Fibroblast of upper back skin (primary cell): ENCODE measurements at places on chromosomes 7 and 10.

DNA sequence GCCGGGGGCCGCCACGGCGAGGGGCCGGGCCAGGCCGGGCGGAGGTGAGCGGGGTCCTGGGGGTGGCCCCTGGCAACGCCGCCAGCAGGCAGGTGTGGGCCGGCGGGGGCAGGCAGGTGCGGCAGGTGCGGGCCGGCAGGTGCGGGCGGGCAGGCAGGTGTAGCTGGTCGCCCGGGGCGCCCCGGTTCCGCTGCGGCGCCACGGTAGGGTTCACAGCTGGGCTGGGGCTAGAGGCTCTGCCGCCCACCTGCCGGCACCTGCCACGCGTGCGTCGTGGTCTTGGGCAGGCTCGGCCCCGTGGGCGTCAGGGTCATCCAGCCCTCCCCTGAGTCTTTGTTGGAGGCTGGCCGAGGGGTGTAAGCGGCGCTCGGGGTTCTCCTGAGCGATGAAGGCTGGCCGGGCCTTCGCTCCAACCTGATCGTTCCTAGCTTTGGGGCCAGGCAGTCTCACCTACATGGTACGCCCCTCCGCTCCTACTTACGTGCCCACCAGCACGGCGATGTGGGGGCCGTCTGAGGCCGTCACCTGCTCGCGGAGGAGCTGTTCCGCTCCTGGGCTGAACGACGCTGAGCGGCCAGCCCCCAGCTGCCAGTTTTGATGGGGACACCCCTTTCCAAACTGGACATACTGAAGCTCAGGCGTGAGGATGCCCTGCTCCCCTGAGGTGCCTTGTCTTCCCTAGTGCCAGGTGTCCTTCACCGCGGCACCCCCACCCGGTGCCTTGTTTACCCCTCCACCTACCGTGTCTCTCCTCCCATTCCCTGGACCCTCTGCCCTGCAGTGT is 493 bp downstream of the ZMIZ2 start:
- no peak for DNase-seq

GRCh38 chr7:99379043-99379577 is 4.6 kb downstream of the ARPC1B start:
- DNase-seq, result peak; percentile 76

- no peak for DNase-seq
Observed at GRCh38 chr7:149831741-149832219, 6.4 kb upstream of the ZNF862 start.

DNA sequence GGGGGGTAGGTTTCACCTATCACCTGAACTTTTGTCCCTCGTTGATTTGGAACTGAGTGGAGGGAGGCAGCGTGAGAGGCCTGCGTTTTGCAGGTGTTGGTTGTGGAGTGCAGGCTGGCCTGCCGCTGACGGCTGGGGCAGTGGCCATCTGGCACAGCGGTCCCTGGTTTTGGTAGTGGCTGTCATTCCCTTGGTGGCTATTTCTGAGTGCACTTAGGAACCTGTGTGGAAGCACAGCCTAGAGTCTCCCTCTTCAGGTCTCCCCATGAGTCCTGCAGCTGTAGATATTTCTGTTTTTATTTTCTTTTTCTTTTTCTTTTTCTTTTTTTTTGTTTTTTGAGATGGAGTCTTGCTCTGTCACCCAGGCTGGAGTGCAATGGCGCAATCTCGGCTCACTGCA is 129.2 kb downstream of the CUL2 start:
- no peak for DNase-seq

DNA sequence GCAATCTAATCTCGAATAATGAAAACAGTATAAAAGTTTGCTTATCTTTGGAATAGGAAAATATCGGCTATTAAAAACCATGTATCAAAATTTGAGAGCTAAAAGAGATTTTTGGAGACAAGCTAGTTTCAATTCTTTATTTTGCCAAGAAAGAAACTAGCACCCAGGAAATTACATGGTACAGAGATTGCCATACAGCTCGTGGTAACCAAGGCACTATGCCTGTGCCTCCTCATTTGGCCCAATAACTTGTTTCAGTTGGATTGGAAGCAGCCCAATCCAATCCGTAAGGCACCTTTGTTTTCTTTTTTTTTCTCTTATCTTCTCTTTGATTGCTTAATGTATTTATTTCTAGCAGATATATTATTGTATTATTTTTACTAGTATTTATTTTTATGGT is 55.0 kb downstream of the GNAI1 start:
- DNase-seq, result no peak

DNA sequence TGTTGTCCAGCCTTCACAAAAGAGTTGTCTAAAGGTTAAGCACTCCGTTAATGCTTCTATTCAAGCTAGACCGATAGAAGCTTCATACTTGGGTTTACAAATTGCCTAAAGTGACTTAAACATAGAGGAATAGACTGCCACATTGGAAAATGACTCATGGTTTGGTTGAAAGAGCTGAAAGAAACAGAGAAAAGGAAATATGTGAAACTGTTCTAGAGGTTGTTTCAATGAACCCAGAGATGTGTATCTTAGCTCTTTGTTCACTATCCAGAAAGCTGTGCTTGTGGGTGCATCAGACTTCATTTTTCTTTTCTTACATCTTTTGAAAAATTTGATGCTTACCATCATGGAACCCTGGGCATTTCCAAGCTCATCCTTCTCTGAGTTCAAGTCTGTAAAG is 736.2 kb downstream of the INHBA start:
- no peak for DNase-seq

GRCh38 chr10:102631525-102632393 is 12.5 kb upstream of the TRIM8 start:
- no peak for DNase-seq

- DNase-seq, result peak; percentile 16
Observed at GRCh38 chr10:17683541-17683940, 39.6 kb downstream of the STAM start.

DNA sequence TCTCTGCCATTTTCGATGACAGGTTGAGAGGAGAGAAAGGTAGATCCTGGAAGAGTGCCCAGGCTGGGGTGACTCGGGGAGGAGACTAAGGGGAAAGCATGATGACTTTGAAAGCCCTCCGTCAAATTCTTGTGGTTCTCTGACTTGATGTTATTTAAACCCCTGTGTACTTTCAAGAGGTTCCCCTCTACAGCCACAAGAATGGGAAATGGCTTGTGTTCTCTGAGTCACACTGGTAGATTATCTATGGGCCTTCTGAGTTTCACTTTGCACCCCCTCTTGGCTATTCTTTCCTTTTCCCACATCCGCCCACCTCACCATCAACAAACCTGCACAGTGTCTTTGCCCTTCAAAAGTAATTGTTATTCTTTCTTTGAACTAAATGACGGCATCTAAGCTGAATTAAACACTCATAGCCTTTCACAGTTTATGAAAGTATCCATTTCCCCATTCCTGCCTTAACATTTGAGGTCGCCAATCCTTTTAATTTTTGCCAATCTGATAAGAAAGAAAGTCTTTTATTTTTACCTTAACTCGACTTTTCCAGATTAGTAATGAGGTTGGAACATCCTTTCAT is 24.1 kb downstream of the PRF1 start:
- peak; percentile 82 for DNase-seq

GRCh38 chr7:116100626-116101025 is 70.1 kb upstream of the TFEC start:
- no peak for DNase-seq

- DNase-seq, result no peak
Observed at GRCh38 chr10:30806850-30807249, 177.3 kb upstream of the LYZL2 start.

DNA sequence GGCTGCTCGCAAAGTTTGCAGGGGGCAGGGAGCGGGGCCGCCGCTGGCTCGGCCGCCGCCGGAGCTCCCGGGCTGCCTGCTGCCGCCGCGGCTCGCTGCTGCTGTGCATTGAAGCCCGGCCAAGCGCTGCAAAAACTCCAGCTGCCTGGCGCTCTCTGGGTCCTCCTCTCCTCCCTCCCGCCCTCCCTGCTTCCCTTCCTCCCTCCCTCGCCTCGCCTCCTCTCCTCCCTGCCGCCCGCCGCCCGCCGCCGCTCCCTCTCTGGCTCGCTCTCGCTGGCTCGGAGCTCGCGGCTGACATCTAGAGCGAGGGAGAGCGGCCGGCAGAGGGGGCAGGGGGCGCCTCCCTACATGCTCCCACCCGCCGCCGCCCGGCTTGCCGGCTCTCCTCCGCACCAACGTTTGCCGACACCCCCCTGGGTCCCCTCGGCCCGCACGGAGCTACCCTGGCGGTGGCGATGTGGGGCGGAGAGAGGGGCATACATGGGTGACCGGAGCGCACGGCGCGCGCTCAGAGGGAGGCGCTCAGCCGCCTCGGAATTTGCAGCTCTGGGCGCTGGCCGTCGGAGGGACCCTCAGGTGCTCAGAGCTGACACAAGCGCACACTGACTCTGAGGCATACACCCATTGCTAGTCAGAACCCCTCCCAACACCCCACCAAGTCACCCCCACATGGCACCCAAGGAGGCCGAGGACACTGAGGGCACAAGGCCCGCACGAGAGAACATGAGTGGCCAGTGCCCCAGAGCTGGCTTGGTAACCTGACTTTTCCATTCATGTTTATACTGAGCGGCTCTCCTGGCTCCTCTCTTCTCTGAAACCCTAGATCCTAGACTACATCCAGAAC is 1.2 kb upstream of the PLXNA4 start:
- peak; percentile 78 for DNase-seq
